ENCODE measurements at places on chromosomes 2 and 18. TPM values are rescaled to one million over a fixed set of nuclear protein-coding genes. Genes with fewer than 3 reads are reported as not detected.

Gene CCDC85A
- total RNA-seq = not detected

Gene ALLC
- not detected for total RNA-seq

Gene GPR35
- 3.6 TPM for total RNA-seq

Gene PLEKHH2
- 2.2 TPM for total RNA-seq

Gene MARS2
- total RNA-seq = 9.2 TPM

Gene BARD1
- 30.7 TPM for total RNA-seq
